ENCODE measurements at places on chromosomes 1 and 21.

- no peak for DNase-seq
Observed at GRCh38 chr1:160907976-160908375, 23.0 kb upstream of the ITLN1 start.

DNA sequence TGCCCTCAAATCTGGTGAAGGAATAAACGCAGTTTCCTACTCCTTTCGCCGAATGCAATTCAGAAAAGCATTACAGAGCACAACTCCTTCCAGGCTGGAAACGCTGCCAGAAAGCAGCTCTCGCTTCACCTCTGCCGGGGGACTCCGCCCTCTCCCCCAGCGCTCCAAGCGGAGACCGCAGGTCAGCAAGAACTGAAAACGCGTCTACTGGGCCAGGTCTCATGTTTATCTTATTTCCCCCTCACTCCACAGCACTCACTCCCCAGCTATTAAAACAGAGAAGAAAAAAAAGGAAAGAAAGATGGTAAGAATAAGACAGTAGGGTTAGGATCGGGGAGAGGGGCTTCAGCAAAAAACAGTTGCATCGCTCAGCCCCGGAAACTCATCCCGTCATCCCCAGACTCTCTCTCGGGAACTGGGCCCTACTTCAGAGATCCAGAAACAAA lies 833 bp upstream of the RCOR3 start:
- peak; percentile 79 for DNase-seq

GRCh38 chr1:248152056-248152827 lies 7.3 kb downstream of the OR2M5 start:
- DNase-seq = no peak

DNA sequence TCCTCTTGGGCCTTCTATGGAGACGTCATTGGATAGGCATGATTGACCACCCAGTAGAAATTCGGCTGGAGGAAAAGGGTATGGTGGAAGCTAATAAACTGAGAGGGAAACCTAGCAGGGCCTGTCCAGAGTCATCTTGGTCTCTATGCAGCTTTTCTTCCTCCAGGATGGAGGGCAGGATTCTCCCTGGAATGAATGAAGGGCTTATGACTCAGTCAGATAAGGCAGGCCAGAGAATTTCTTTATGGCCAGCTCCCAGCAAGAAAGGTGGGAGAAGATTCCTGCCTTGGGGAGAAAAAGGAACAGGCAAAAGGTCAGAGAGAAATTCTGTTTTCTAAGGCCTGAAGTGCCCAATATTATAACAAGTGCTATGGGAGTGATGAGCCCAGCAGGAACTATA lies 17.1 kb downstream of the FBLIM1 start:
- no peak for DNase-seq

DNA sequence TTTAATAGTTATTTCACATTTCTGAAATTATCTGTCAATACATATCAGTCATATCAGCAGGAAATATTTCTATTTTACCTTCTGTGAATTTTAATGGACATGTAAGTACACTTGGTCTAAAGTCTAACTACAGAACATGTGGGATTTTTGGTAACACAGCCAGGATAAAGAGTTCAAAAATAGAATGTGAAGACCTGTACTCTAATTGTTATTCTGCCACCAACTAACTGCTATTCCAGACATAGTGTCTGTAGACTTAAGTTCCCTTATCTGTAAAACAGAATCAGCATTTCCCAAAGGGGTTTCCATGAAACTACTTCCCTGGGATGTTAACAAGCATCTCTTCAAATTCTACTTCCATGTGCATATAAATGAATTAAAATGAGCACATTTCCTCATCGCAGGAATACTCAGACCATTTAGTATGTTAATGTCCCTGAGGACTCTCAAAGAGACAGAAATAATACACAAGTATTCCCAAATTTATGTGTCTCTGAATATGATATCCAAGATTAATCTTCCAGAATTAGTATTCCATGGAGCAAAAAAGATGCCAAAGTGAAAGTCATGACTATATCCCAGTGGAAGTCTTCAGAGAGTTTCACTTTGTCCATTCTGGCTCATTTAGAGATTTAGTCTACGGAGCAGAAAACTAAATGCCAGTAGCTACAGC lies 325.6 kb downstream of the NEGR1 start:
- DNase-seq = no peak

DNA sequence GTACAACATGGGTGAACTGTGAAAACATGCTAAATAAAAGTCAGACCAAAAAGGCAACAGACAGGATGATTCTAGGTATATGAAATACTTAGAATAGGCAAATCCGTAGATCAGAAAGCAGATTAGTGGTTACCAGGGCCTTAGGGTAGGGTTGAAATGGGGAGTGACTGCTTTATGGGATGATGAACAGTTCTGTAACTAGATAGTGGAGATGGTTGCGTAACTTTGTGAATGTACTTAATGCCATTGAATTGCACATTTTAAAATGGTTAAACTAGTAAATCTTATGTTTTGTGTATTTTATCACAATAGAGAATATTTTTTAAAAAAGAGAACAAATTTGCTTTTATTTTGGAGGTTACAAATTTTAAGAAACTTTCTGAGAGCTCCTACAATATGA lies 17.4 kb downstream of the ZNF326 start:
- DNase-seq = no peak

DNA sequence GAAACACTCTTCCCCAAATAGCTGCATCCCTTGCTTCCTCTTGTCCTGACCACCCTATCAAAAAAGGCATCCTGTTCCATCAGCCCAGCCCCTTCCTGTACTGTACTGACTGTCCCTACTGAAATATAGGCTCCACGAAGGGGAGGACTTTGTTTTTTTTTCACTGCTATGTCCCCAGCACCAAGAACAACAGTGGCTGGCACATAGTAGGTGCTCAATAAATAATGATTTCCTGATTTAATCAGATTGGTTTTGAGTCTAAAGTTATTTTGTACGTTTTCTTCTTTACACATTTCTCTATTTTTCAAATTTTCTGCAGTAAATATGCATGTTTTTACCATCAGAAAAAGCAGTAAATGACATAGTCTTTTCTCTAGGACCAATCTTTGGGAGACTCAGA lies 73.9 kb downstream of the CD58 start:
- no peak for DNase-seq

- no peak for DNase-seq
Observed at GRCh38 chr21:43771199-43771675, 4.9 kb downstream of the CSTB start.

DNA sequence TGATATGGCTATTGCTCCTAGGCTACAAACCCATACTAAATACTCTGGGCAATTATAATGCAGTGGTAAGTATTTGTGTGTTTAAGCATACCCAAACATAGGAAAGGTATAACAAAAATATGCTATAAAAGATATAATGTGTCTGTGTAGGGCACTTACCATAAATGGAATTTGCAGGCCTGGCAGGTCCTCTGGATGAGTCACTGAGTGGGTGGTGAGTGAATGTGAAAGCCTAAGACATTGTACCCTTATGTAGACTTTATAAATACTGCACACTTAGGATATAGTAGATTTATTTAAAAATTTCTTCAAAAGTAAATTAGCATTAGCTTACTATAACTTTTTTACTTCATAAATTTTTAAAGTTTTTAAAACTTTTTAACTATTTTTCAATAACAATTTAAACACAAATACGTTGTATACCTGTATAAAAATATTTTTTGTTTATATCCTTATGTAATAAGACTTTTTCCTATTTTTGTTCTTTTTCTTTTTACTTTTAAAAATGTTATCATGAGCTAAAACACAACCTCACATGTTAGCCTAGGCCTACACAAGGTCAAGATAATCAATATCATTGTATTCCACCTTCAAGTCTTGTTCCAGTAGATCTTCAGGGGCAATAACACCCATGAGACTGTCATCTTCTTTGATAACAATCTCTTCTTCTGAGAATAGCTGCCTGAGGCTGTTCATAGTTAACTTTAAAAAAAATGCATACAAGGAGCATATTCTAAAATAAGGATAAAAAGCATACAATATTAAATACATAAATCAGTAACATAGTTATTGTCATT lies 306.3 kb upstream of the RGS18 start:
- no peak for DNase-seq

DNA sequence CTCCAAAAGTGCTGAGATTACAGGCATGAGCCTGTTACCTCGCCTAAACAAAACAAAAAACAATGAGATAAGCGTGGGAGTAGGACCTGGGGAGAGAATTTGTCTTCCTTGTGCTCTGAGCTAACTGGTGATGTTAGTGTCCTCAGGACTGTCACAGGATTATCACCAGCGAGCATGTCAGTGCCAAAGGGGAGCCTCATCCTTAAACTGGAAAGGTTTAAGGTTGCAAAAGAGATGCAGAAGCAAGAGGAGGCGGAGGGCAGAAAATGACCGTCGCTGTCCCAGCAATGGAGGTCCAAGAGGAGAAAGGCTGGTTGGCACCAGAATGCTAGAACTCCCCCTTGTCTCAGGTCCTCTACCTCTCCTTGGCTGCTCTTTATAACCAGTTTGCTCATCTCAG lies 3.9 kb downstream of the SYPL2 start:
- no peak for DNase-seq

GRCh38 chr1:117796226-117796625 lies 133.2 kb downstream of the GDAP2 start:
- DNase-seq = no peak

DNA sequence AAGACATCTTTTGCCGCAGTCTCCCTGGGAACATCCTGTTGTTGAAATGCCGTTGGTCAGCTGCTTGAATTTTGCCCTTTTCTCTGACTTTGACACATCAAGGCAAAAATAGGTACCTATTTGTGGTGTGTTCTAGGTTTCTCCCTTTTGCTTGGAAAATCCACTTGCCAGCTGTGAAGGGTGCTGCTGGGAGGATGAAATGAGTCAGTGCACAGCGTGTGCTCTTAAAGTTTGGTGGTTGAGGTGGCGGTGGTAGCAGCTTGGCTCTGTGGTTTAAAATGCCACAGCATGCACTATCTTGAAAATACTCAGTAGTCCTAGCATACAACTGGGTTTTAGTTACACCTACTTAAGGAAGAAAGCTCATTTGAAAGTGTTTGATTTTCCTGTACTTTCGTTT lies 183.8 kb downstream of the DHRS3 start:
- no peak for DNase-seq

DNA sequence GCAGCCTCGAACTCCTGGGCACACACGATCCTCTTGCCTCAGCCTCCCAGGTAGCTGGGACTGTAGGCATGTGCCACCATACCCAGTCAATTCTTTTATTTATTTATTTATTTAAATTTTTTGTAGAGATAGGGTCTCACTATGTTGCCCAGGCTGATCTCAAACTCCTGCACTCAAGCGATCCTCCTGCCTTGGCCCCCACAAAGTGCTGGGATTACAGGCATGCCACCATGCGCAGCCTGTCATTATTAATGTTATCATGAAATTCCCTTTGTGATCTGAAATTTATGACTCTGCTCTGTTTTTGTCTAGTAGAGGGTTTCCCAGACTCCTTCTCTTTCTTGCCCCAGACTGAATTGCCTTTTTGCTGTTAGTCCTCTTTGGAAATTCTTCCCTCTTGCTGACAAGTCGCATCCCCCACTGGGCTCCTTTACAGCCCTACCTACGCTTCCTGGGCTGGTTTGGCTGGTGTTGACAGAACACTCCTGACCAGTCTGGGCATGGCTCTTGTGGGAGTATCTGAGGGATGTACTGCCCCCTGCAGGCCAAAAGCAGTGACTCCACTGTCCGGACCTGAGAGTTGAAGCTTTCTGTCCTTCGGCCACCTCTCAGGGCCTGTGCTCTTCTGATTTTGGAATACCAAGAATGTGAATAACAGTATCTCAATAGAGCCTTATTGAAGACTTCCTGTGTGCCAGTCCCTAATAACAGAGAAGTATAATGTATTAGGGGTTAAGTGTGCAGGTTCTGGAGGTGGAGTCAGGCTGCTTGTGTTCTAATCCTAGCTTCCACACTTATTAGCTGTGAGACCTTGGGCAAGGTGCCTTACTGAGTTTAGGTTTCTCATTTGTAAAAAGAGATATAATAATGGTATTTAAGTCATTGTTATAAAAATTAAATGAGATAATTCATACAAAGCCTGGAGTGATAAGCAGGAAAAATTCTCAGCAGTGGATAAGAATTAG lies 28.2 kb downstream of the TCEANC2 start:
- DNase-seq = peak; percentile 70

- peak; percentile 67 for DNase-seq
Observed at GRCh38 chr1:150578272-150579109, 919 bp downstream of the MCL1 start.

DNA sequence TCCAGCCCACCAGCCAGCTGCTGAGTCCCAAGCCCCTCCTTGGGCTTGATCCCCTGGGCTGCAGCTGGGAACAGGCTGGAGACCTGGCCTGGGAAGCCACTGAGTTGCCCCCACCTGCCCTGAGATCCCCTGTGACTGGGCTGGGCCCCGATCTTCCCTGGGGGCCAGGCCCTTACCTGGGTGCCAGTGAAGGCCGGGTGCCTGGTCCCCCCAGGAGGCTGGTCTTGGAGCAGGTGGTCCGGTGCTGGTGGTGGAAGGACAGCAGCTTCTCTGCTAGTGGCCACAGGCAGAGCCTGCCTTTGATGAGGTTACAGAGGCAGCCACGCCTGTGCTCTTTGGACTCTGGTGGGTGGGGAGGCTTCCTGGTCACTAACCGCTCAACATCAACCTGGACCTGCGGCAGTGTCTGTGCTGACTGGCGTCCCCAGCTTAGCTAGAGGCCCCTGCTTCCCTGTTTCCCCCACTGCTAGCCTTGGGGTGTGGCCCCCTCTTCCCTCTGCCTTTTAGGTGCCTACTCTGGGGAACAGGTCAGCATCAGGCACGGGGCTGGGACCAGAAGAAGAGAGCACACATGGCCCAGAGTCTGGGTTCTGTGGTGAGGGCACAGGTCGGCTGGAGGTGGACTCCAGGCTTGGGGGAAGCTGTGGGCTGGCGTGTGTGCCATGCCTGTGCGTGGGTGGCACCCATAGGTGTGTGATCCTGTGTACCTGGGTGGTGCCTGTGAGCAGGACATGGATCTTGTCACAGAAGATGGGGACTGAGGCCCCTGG lies at the start of gene EPS8L3:
TSS of gene EPS8L3 (minus strand) at position 278 of the 770 bp plus-strand sequence. CDS start 2,174 bp downstream, outside the sequence.
- peak; percentile 69 for DNase-seq

DNA sequence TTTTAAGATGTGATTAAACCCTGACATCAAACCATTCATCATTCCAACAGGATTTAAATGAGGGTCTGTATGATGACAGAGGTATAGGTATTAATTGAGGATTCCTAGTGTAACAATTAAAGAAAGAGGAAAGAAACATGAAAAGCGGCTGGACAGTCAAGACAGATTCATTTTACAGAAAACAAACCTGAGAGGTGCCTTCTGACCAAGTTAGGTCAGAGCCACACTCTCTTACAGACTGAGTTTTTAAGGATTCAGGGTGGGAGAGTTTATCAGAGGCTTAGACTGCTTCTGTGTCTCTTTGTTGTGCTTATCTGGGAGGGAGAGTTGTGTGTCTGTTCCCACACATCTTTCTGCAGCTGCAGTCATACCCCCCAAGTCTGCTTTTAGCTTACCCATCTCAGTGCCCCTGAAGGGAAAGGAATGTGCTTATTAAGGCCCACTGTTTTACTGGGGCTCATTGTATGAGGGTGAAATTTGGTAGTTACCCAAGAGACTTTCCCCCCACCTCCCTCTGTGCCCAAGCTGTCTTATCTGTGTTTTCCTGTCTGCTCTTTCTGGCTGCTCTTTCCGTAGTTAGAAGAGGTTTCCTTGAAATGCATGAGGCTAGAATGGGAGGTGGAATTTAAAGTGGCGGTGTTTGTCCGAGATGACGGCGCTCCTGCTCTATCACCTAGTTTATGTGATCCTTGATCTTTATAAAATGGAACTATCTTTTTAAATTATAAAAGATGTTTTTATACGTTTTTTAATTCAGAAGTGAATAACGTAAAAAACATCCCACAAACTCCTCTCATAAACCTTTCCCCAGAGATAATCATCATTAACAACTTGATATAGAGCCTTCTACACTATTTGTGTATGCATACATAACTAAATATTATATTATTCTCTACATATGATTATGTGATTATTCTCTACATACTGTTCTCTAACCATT lies 96.0 kb upstream of the TNFSF4 start:
- DNase-seq = no peak

Measured in Calu3 (cell line).